H1 (cell line): ENCODE measurements at places on chromosomes 5 and 9.

- no peak for DNase-seq
Measured at GRCh38 chr5:75040973-75041372, 11.4 kb downstream of the GCNT4 start.

DNA sequence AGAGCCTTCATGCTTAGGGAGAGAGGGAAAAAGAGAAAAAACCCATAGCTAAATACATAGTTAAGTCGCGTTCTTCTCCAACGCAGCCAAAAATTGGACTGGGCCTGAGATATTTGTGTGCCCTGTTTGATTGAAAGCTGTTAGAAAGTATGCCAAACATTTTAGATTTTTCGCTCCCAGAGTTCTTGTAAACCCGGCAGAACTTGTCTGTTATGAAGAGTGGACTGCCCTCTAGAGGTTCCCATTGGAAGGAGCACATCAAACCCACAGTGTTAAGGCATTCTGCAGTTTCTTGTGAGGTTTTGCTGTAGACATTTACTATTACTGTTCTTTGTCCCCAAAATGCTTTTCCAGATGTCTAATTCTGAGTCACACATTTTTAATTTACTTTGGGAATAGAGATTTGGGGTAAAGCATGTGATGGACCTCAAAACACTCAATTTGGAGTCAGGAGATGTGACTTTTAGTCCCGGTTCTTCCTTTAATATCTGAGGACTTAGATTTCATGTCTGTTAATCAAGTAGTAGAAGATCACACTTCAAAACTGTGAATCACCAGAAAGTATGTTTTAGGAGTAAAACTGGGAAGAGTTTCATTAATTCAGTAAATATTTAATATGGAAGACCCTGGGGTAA, 96.6 kb downstream of the PCSK1 start:
- DNase-seq: peak; percentile 36

DNA sequence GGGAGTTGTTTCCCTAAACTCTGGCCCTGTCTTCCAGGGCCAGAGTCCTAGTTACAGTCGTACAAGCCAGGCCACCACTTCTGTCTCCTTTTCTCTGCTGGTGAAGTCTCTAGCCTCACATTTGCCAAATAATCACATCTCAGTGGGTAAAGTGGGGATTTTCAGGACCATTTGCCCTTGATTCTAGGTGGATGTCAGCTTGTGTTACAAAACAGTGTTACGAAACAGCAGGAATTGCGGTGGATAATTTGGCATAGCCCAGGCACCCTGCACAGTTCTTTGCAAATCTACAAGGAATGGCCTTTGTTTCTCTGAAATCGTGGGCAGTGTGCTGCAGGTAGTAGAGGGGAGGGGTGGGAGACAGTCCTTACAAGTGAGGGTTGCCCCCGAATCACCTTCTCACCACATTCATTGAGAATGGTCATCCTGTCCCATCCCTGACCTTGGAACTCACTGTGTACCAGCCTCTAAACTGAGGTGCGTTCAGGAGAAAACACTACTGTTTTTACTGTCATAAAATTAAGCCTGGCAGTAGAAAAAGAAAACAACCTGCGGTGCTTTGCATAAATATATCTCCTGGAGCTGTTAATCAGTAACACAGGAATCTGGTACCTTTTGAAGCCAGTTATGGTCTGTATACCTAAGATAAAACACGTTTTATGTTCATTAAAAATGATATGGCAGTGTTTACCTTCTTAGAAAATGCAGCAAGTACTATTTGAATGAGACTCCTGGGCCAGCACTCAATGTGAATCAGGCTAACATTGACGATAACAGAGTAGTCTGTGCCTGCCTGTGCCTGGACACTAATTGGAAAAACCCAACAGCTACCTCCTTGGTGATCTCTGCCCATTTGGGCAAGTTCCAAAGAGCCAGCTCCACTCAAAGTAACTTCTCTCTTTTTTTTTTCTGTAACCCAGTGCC, 44.3 kb downstream of the CYSTM1 start:
- no peak for DNase-seq

DNA sequence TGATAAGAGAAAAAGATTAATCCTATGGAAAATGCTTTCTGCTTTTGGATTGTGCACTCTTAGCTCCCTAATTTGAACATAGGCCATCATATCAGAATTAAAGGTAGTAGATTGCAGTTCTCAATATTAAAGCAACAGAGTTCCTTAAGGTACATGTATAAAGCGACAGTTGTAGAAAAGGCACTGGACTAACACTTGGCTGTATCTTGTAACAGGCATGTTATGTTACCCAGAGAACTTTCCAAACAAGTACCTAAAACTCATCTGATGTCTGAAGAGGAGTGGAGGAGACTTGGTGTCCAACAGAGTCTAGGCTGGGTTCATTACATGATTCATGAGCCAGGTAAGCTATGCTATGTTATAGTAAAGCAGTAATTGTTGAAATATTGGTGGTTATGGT, 3.3 kb upstream of the SECISBP2 start:
- DNase-seq: no peak

DNA sequence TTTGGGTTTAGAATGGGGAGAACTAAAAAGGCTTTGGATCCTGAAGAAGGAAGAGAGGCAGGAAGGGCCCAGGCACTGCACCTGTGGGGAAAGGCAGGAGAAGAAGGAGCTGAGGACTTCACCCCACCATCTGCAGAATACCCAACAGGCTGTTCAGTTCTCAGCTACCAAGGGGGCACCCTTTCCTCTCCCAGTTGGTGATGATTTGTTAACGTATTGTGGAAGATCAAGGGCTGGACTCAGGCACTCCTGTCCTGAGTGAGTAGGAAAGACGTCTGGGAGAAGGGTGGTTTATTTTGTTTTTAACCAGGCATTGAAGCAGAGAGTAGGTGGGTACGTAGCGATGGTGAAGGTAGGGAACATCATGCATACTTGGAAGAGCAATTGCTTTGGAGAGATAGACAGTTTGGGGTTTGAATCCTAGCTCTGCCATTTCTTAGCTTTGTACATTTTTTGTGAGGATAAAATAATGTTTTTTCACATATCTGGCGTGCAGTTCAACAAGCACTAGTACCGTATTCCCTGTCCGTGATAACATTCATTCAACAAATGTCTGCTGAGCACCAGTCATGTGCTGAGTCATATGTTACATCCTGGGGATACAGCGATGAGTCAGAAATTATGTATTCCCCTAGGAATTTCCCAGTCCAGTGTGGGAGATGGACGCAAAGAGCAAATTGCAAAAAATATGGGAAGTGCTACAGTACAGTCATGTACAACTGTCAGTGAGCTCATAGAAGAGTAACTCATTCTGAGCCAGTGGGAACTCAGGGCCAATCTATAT, 2.1 kb downstream of the MSANTD3 start:
- no peak for DNase-seq

- DNase-seq: no peak
Measured at GRCh38 chr5:171388816-171389168, 1.1 kb downstream of the NPM1 start.

GRCh38 chr5:78537411-78537810, 111.2 kb downstream of the LHFPL2 start:
- no peak for DNase-seq

DNA sequence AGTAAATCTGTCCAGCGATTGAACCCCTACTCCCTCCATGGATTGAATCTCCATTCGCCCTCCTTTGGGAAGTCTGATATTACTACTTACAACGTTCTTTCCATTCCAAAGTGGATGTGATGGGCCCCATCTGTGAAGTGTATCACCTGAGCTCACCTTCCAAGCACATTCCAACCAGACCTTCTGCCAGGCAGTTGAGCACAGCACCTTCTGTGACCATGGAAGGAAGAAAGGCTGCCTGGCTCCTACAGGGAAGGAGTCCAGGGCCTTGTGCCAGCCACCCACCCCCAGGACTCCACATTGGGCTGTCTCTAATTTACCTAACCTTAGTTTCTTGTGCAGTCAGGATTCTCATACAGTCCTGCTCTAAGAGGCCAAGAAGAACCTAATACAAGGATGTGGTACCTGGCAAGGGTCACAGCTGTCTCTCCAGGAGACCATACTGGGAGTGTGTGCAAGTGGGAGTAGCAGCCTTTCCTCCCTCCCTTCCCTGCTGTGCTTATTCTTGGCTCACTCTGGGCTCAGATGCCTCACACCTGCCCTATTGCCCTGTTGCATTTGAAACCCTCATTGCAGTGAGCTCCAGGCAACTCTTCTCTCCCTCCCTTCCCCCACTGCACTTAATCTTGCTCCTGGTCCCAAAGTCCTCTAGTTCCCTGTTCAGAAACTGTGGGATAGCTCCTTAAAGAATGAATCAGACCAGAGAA, 116.1 kb downstream of the NRG2 start:
- peak; percentile 28 for DNase-seq

- no peak for DNase-seq
Measured at GRCh38 chr5:50968356-50969149, 302.1 kb downstream of the PARP8 start.

DNA sequence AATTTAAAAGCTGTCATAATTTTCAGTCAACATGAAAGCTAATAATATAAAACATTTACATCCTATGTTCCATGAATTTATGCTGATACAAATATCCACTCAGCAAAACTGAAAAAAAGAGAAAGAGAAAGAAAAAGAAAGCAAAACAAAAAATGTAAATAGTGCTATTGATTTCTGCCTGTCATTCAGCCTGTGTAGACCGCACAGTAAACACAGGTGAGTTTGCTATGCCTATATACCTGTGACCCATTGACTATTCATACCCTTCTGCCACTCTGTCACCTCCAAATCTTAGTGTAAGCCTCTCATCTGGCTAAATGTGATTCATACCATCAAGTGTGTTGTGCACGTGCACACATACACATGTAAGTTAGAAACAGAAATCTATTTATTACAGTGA, 359.0 kb upstream of the RORB start:
- no peak for DNase-seq

GRCh38 chr9:98021306-98022040, 35.1 kb upstream of the NANS start:
- DNase-seq: no peak

- no peak for DNase-seq
Measured at GRCh38 chr5:95817430-95817829, 5.1 kb downstream of the GLRX start.

DNA sequence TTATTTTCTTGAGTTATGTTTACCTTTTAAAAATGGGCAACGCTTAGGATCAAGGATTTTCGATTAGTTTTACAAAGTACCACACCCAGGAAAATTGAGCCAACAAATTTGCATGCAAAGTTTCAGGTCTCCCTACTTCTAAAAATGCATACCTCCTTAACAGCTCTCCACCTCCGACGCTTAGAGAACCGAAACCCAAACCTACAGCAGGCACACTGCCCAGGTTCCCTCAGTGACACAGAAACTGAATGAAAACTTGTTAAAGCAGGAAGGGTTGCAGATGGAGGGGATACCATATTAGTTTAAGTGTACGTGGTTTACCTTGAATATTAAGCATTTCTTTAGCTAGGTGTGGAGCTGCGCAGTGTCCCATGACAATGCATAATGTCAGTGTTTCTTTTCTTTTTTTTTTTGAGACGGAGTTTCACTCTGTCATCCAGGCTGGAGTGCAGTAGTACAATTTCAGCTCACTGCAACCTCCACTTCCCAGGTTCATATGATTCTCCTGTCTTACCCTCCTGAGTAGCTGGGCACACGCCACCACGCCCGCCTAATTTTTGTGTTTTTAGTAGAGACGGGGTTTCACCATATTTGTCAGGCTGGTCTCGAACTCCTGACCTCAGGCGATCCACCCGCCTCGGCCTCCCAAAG, 1.6 kb upstream of the SUB1 start:
- DNase-seq: no peak

DNA sequence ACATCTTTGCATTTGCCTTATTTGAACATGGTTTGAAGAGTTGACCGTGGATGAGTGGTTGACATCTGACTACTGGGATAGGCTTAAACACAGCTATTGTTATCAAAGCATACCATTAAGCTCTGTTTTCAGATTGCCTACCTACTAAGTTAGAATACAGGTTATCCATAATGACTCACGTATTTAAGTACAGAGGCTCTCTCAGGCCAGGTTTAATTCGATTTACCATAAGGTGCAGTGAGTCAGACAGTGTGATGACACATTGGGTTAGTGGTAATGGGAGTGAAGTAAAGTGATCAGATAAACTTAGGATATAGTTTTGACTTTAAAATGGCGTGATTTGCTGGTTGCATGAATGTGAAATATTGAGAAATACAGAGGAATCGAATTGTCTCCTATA, 732.0 kb upstream of the CTNND2 start:
- DNase-seq: no peak

GRCh38 chr5:149063017-149063687, at the start of gene SH3TC2:
TSS of gene SH3TC2 (minus strand) at chr5:149063062. CDS start at chr5:149063022, 40 bp downstream.
- peak; percentile 53 for DNase-seq

DNA sequence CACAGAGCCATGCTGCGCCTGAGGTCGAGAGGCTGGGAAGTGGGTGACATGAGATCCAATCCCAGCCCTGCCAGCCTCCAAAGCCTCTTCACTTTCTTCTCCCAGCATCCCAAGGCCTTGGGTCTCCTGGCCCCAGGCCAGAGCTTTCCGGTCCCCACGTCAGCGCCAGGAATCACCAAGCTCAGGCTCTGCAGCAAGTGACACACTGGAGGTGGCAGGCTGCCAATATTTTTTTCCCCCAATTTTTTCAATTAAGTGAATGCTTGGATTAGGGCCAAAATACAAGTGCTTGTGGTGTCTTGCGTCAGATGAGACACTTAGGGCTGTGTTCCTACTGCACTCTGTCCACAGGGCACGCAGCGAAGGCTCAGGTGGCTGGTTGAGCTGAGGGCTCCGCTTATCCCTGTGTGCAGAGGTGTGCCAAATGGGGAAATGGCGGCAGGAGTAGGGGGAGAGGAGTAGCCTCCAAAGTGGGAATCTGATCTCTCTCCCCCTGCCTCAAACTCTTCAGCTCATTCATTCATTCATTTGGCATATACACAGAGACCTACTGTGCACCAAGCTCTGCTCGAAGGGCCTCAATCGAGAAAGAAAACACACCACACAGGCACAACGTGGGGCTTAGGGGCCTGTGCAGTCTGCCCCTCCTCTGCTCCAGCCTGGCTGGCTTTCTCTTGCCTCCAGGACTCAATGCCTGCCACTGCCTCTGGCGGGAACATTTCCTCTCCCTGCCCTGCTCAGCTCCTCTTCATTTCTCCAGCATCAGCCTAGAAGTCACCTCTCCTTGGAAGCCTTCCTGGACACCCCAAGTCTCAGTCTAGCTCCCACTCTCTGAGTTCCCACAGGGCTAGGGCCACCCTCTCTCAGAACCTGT, 16.6 kb downstream of the SH3PXD2B start:
- no peak for DNase-seq

- no peak for DNase-seq
Measured at GRCh38 chr5:134003064-134003816, 1.5 kb downstream of the VDAC1 start.

- DNase-seq: no peak
Measured at GRCh38 chr5:140303966-140304365, 1.1 kb upstream of the PFDN1 start.

DNA sequence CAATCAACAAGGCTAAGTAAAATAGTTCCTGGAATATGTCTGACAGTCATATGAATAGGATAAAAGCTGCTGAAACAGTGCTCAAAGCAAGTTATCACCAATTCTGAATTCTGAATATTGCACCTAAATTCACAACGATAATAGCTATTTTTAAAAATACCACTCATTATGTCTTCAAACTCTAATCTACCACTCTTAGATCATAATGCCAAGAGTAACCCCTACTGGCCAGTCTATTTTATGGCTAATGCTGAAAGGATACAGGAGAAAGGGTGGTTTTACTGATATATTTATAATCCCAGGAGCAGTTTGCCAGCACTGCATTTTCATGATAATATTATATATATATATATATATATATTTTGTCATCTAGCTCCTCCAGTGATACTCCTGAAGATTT, 232.8 kb downstream of the PDE4D start:
- no peak for DNase-seq
